ENCODE measurements at places on chromosomes 13 and 19.

GRCh38 chr13:112187527-112188297, 120.8 kb downstream of the SOX1 start:
- DNase-seq = no peak

DNA sequence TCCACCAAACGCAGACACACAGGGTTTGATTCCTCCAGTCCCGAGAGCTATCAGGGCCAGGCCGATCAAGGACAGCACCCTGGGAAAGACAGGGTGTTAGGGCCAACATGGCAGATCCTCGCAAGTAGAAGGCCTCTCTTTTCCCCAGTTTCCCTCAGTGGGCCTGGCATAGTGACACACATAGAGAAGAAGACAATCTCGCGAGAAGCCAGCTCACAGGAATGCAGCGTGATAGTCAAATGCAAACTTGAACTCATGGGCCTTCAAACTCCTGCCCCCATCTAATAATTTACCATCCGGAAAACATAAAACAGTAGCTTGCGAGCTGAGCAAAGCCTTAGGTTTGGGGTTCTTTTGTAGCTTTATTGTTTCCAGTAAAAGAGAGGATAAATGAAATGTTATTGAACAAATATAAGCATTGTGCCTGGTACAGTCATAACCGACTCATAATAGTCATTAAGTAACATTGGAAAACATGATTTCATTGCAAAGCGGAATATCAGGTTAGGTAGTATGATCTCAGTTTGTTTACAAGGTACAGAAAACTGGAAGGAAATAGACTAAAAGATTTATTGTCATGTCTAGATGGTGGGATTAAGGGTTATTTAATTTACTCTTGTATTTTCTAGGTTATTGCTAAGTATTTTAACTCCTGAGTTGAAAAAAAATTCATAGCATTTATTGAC, 30.5 kb downstream of the SLC15A1 start:
- DNase-seq = no peak

DNA sequence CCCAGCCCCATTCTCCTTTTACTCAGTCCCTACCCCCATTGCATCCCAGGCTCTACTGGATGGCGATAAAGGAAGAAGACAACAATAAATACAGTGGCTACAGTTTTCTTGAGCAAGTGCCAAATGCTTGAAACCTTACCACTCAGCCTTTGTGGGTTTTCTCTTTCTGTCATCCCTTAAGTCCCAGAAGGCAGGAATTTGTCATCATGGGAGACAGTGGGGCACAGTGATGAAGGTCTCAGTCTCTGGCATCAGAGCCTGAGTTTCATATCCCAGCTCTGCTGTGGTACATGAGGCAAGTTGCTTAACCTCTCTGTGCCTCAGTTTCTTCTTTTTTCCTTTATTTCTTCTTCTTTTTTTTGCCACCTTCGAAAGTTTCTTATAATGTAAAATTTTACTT, 5.1 kb upstream of the COMP start:
- no peak for DNase-seq

GRCh38 chr13:21071015-21071414, 9.6 kb upstream of the LATS2 start:
- DNase-seq = no peak

GRCh38 chr19:33502521-33502920, 19.1 kb downstream of the PEPD start:
- DNase-seq = no peak

DNA sequence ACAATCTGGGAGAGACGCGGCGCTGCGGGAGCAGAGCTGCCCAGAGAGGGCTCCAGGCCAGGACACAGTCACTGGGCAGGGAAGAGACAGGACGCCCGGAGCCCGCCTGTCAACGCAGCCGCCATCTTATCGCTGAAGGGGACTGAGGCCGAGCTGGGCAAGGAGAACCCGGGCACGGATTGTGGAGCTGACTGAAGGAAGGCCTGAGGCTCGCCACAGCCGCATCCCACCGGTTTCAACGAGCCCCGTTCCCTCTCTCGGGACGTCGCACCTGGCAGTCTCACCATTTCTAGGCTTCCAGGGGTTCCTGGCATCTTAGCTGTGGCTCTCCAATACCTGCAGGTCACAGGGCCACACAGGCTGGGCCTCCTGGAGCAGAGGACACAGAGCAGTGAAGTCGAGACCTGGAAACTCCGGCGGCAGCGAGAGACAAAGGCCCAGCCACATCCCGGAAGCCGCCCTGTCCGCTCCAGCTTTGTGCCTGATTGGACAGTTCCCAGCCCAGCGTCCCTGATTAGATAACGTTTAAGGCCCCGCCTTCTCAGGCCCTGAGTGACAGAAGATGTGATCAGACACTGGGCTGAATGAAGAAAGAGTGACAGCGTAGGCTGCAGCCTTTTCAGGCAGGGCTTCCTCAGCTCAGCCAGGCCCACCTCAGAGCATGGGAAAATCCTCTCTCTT, at the start of gene ZNF91:
TSS of gene ZNF91 (minus strand) at position 431 of the 681 bp plus-strand sequence. CDS start at position 314, 117 bp downstream.
- DNase-seq = peak; percentile 94

DNA sequence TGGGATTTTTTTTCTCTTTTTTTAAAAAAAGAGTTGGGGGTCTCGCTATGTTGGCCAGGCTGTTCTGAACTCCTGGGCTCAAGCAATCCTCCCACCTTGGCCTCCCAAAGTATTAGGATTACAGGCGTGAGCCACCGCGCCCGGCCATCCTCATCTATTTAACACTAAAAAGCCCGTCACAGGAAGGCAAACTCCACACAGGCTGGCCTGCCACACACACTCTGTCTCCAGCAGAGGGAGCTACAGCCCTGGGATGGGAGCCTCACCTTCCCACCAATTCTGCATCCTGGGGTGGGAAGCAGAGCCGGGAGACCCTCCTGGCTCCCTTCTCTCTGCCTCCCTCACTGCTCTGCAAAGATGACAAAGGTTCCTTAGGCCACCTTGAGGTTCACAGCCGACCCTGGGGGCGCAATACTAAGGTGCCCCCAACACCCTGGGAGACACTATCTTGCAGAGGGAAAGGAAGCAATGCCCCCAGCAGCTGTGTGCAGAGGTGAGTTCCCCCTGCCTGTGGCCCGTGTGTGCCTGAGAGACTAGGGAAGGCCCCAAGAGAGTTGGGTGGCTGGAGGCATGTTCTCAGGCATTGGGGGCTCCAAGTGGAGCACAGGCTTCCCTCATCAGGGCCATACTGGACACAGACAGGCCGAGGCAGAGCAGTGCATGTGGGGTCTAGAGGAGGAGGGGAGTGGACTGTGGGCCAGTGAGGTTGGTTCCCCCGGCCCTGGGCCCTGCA, 27.4 kb upstream of the TIMM44 start:
- DNase-seq = peak; percentile 70

DNA sequence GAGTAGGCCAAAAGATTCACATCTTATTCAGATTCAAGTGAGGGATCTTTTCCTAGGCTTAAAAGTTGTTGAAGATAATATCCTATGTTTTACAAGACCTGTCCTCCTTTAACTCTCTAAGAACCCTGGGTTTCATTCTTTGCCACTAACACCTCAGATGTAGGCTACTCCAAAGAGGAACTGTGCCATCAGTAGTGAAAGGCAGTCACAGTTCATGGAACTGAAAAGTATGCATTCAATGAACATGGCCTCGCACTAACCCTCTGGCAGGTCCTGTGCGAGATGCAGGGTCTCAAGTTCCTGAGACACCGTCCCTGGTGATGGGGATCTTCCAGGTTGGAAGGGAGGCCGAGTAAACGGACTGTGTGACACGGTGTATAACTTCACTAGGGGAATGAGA, 4.3 kb downstream of the LGALS14 start:
- no peak for DNase-seq

- DNase-seq = no peak
Observed at GRCh38 chr13:81986308-81986707, 1645.4 kb upstream of the SPRY2 start.

DNA sequence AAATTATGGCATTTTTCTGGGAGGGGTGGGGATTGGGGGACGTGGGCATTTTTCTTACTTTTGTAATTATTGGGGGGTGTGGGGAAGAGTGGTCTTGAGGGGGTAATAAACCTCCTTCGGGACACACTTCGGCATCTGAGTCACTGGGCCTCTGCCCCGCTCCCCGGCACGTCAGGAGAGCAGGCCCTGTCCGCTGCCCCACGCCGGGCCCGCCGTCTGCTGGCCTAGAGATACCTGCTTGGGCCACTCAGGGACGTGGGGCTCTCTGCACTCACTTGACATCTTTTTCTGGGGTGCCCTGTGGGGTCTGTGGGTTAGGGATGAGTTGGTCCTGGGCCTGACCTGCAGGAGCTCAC, 3.5 kb upstream of the FTL start:
- no peak for DNase-seq

GRCh38 chr13:77339408-77339807, 12.5 kb upstream of the MYCBP2 start:
- DNase-seq = no peak

DNA sequence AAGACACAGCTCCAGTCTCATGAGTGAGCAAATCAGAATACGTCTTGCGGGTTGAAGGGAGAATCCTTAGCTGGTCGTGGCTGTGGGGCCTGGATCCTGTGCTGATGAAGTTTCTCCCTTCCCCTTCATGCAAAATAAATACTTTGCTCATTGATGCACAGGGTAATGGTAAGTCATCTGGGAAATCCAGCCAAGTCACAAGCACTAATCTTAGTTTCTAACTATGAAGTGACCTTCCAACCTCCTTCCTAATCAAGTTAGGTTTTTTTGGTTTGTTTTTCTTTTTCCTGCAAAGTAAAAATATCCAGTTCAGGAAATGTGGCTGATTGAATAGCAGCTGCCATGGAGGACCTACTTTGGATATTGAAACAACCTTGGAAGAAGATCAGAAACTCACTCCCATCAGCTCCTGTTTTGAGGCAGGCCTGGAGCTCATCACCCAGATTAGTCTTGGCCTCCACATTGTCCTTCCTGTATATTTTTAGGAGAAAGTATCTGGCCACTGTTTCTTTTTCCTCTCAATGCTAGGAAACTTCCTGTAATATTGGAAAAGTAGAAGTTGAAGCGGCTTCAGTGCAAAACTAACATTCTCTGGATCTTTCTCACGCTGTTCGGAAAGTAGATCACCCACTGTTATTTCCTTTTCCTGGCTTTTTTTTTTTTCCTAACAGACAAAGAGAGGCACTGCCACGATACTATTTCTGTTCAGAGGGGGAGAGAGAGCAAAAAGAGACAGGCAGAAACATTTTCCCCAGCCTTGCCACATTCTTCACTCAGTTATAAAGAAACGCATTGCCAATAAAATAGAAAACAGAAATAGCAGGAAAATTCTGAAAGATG, 12.3 kb upstream of the ARL11 start:
- no peak for DNase-seq

DNA sequence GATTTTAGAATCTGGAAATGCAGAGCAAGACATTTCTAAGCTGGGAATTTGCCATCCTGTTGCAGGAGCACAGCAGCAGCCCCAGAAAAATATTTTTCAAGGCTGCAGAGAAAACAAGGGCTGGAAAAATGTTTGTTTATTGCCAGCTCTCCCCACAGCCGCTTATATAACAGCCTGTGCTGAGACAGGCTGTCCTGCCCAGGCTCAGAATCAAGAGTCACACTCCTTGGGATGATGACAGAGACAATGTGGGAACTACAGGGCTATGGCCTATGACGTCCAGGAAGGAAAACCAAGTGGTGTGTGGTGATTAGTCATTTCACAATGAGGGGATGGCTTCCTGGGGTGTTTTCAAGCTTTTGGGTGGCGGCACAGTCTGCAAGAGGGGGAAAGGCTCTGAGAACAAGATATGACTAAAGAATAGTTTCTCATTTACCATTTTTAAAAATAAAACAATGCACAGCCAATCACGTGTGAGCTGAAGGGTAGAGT, 136.3 kb upstream of the SERP2 start:
- no peak for DNase-seq

GRCh38 chr13:48160606-48161278, 65.8 kb upstream of the MED4 start:
- DNase-seq = no peak

DNA sequence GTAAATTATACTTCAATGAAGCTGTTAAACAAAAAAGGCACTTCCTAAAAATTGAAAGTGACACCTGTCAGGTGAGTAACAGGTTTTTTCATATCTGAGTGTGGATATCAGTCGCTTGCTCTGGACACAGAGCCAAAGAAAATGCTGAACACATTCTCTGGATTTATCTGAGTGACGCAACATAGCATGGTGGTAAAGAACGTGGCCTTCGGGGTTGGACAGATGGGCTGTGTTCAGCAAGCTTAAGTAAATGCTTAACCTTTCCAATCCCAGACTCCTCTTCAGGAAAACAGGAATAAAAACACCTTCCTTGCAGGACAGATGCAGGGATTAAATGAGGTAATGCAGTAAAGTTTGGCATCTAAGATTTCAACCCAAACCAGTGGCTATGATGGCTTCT, 132.0 kb downstream of the FOXO1 start:
- no peak for DNase-seq

GRCh38 chr13:93515267-93515666, 288.7 kb downstream of the GPC6 start:
- DNase-seq = no peak

GRCh38 chr19:7482584-7483439, 6.0 kb downstream of the PEX11G start:
- peak; percentile 87 for DNase-seq

DNA sequence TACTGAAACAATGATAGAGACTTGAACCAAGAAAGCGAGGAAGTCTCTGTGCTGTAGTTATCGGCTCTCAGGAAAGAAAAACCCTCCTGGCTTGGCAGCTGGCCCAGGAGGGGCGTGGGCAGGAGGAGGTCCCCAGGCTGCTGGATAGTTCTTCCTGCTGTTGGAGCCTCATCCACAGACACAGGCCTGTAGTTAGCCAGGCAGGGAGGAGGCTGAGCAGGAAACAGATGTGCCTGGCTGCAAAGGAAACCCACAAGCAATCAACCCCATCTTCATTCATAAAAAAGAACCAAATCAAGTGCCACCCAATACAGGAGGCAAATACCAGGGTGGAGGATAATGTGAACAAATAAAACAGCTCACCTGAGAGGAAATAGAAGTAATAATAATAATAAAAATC, 86.2 kb downstream of the IRS2 start:
- DNase-seq = peak; percentile 94

- no peak for DNase-seq
Observed at GRCh38 chr19:752652-753517, 2.0 kb downstream of the MISP start.

GRCh38 chr13:110234532-110234931, 72.4 kb downstream of the COL4A1 start:
- no peak for DNase-seq

DNA sequence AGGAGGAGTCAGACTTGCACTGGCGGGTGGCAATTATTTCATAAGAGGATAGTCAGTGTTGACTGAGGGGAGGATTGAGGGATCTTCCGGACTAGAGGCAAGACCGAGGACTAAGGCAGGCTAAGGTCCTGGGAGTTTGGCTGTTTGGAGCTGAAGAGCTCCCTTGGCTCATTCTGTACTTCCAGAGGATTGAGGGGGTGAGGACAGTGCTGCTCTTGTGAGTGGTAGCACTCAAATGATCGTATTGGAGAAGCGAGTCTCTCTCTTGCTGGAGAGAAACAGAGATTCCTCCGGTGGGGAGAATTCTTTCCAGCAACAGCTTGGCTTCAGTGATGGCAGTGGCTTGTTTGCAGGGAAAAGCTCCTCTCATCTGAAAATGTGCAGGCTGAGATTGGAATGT, 47.1 kb downstream of the ING1 start:
- DNase-seq = no peak

GRCh38 chr19:54100561-54100960, at the start of gene OSCAR:
Gene OSCAR, minus strand, starts transcription at chr19:54100803. Its CDS starts 11 bp downstream, at chr19:54100792.
- DNase-seq = peak; percentile 28

Measured in BE2C (cell line).